WTC11 (cell line): ENCODE measurements at places on chromosomes 5 and 9.
A peak's percentile ranks its signal among the peaks of the same experiment; 100 is the strongest.

GRCh38 chr9:97966493-97966892 is 16.6 kb upstream of the ANP32B start:
- DNase-seq: no peak

DNA sequence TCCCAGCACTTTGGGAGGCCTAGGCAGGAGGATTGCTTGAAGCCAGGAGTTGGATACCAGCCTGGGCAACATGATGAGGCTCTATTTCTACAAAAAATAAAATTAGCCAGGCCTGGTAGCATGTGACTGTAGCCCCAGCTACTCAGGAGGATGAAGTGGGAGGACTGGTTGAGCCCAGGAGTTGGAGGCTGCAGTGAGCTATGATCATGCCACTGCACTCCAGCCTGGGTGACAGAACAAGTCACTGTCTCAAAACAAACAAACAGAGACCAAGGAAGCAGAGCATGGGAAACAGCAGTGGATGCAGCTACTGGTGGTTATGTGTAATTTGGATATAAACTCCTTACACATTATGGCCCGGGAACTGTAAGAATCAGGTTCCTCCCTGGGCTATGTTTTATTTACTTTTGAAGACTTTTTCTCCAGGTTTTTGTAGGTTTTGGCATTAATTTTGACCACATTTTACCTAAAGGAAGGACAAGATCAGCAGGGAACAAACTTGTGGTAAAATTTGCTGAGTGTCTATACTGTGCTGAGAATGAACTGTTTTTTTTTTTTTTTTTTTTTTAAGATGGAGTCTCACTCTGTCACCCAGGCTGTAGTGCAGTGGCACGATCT is 8.3 kb downstream of the KIF2A start:
- no peak for DNase-seq

DNA sequence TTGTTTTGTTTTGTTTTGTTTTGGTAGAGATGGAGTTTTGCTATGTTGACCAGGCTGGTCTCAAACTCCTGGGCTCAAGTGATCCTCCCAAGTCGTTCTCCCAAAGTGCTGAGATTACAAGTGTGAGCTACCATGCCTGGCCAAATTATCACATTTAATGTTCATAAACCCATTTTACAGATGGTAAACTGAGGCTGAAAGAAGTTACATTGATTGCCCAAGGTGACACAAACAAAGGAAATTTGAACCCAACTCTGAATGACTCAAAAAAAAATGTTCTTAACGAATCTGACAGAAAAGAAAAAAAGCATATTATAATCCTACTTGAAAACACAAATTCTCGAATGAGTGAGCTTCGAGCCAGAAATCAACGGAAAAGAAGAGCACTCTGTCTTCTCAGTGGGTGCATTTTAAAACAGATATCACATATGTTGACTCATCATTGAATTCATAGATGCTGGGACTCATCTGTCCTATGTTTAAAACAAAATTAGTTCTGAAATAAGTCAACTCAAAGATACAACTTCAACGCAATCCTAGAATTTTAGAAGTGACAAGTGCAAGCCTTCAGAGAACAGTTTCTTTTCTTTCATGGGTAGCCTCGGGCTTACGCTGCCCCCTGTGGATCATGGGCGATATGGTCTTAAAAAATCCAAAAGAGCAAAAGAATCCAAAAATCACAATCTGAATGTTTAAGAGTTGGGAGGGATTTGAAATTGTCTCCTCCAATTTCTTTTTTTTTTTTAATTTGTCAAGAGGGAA is 28.4 kb downstream of the TIMD4 start:
- DNase-seq: peak; percentile 50

DNA sequence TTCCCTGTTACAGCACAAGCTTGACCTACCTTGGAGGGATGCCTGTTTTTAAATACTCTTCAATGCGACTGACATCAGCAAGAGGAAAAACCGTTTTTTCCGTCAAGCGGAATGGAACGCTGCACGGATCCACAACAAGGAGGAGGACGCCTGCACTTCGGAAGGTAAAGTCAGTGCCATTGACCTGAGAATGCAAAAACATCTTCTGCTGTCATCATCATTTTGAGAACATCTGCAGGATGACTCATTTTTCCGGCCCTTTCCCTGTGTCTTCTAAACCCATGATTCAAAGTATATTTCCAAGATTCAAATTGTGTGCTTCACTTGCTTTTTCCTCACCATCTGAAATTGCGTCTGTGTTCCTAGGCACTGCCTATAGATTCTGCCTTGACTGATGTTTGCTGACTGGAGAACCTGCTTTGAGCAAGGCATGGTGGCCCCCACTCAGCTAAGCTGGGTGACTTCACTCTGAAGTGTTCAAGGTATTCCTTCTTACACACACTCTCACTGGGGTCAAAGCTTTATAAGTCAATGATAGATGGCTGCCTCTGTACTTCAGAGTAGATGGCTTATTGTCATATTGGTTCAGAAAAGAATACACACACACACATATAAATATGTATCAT is 78.1 kb downstream of the CEMIP2 start:
- DNase-seq: no peak

DNA sequence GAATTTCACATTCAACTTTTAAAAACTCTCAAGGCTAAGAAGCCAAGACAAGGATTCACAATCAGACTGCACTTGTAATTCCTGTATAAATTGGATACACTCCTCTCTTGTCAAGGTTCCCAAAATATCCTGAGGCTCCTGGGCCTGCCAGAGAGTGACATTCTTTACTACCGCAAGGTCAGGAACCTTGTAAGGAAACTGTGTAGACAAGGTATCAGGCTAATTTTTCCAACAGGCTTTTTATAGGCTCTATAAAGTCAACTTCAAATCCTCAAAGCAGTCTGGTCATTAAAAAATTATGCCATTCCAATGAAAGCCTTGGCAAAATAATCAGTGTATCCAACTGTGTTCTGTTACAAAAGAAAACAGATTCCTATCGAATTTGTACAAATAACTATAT is 15.5 kb upstream of the PAIP1 start:
- no peak for DNase-seq

GRCh38 chr9:115042781-115043509 is 75.0 kb downstream of the TNC start:
- DNase-seq: no peak

- DNase-seq: no peak
Measured at GRCh38 chr5:64149857-64150521, 15.7 kb upstream of the RNF180 start.

DNA sequence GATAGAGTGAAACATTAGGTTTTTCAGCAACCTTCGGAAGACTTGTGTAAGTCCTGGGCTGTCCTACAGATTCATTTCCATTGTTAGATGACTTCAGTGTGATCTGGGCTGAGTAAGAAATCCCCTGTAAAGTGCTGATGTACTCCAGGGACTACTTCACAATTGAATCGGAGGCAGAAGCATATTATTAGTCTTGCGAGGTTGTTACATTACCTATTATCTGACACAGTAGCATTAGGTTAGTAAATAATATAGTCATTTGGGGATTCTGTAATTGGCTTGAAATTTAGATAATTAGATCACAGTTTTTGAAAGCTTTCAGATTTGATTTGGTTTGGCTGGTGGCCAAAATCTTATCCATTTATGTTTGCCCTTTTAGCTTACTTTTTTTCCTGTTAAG is 62.4 kb downstream of the DMRT1 start:
- DNase-seq: no peak

GRCh38 chr5:61386045-61386800 is 54.2 kb downstream of the ZSWIM6 start:
- no peak for DNase-seq

DNA sequence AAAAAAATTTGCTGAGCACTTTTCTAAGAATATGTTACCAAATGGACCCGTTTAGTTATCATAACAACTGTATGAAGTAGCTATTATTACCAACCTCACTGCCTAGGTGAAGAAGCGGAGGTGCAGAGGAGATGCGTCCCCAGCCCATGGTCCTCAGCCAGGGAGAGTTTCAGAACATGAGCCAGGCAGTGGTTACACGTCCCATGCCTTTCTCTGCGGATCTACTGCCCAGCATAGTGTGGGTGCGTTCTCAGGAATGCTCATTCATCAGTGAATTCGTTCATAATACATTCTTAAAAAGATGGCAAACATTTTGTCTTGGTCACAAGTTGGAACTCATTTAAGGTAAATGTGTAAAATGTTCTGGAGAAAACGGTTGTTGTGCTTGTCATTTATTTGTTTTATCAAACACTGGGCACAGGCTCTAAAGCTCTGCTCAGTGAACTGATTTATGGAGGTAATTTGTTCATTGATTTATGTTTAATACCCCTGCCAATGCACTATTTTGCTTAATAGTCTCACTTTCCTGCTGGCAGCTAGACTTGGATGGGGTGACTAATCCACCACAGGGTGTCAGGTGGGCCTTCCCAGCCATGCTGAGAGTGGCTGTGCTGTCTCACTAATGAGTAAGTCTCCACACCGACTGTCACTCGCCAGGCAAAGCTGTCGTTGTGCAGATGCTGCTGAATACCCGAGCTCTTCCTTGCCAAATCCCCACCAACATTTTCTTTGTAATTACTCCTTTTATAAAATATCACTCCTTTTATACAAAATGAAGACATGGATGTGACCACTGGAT is 248.8 kb downstream of the TENT4A start:
- DNase-seq: no peak

GRCh38 chr5:76422227-76422626 is 19.1 kb downstream of the IQGAP2 start:
- no peak for DNase-seq

GRCh38 chr9:114093761-114094505 is 5.2 kb downstream of the KIF12 start:
- no peak for DNase-seq

GRCh38 chr9:126763130-126763764 is 41.6 kb upstream of the ZBTB43 start:
- DNase-seq: no peak

DNA sequence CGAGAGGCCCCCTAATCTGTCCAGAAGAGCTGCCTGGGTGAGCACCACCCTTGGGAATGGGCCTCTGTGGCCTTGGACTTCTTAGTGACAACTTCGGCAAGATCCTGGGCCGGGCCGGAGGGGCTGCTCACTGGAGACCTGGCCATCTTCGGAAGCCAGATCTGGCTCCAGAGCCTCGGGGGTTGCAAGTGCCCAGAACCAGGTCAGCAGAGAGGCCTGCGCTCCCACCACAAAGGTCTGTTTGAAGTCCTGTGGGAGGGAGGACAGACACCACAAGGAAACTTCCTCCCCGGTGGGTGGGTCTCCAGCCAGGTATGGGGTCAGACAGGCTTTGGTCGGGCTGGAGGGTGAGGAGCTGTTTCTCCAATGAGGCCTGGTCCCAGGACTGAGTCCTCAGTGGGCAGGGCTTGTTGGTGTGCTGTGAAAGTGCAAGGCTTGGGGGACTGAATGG is 86.1 kb downstream of the DAB2IP start:
- no peak for DNase-seq

DNA sequence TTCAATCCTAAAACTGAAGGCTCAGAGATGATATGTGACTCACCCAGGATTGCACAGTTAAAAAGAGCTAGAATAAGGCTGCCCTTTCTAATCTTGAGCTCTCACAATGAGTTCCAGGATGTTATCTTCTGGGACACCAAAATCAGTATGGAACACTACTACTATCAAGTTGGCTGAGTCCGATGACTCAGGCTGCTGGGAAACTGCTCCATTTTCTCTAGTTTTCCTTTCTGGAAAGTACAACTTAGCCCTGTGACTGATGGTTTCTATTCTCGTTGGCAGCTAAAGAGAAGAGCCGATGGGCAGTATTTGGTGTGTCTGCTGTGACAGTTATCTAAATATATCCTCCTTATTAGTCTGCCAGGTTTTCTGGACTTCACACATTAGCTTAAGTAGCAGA is 37.9 kb upstream of the DPYSL3 start:
- no peak for DNase-seq

DNA sequence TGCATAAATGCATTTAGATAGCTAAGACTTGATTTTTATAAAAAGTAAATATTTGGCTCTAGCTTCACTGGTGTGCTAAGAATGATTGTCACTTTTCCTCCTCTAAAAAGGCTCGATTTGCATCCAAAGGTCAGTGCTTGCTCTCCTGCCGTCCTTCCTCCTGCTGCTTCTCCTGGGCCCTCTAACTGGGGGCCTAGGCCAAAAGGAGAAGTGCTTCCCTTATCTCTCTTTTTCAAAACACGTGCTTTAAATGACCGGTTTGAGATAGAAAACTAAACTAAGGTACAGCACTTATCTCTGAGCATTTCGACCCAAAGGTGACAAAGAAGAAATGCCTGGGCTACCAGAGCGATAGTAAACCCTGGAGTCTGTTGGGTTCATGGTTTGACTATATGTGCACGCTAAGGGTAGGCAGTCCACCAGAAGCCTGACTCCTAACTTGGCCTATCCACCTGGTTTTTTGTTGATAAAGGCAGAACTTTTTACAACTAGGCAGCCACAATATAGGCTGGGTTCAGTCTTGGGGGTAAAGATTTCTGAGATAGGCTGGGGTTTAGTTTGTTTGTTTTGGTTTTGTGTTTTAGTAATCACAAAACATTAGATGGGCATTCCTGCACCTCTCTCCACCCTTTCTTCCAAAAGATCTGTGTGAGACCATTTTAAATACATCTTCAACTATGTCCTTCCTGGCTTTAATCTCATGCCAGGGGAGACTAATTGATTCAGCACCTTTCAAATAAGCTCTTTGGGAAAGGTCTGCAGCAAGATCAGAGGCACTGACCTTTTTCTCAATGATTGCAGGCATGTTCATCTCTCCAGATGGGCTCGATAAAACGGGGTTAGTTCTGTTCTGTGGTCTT is 3.8 kb downstream of the NR2F1-AS1 start:
- no peak for DNase-seq

DNA sequence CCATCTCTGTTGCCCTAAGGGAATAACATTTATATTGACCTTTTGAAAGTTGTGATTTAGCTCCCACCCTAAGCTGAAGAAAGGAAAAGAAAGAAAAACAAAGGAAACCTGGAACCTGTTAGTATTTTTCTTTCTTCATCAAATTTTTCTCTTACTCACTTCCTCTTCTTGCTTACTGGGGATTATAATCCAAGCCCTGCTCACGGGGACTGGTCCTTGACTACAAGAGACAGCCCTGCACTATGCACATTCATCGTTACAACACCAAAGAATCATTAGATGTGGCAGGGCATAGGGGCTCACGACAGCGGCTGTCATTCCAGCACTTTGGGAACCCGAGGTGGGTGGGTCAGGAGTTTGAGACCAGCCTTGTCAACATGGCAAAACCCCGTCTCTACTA is 37.8 kb upstream of the LPAR1 start:
- no peak for DNase-seq

GRCh38 chr5:74009502-74009901 is 383.5 kb downstream of the ARHGEF28 start:
- no peak for DNase-seq

GRCh38 chr9:114507726-114508125 is 2.5 kb upstream of the WHRN start:
- DNase-seq: no peak

GRCh38 chr5:128662997-128663396 is 125.0 kb upstream of the FBN2 start:
- DNase-seq: no peak

GRCh38 chr5:11305245-11305644 is 544.2 kb upstream of the DAP start:
- no peak for DNase-seq
